ENCODE measurements at places on chromosomes 3 and 15.
A peak's percentile ranks its signal among the peaks of the same experiment; 100 is the strongest.

DNA sequence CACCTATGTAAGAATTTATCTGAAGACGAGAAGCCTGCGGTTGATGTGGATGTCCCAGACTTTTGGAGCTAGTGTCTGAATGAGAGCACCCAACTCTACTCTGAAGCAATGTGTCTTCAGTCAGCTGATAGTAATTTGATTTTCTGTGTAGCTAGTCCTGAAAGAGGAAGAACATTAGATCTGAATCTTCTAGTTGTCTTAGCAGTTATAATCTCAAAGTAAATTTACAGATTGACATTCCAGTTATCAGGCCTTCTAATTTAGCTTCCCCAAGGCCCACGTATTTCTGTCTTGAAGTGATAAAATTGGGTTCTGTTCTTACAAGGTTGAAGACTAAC lies 1.5 kb downstream of the TCAIM start:
- DNase-seq, result no peak

- no peak for DNase-seq
Measured at GRCh38 chr3:101996832-101997231, 147.5 kb downstream of the NFKBIZ start.

DNA sequence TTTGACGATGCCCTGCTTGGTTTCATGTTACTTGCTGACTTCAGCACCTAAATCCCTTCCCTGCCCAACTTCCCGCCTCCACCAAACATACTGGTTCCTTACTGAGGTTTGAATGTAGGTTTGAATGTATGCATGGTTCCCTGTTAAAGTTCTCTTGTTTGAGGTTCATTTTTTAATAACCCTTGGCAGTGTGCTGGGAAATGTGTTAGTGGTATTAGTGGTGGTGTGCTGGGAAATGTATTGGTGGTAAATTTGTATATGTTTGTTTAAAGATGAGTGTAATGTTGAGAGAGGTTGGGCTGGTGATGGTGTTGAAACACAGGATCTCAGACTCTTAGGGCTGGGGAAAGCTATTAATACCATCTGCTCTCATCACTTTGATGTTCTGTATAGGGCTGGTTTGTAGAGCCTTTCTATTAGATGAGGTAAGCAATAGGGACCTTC lies 392.7 kb downstream of the PTPRG start:
- no peak for DNase-seq

DNA sequence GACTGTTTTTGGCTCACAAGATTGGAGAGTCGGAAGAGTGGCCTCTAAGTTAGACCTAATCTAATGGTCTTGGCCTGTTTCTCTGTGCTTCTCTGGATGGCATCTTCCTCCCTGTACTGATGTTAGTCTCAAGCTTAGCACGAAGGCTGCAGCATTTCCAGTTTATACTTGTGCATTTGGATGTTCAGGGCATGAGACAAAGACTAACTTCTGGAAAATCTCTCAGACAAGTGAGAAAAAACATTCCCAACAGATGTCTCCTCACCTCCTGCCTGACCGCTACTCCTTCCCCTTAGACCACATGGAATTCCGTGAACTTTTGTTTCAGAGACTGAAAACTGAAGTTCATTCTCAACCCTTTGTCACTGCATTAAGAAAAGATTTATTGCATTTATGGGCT lies 410.8 kb upstream of the MCTP2 start:
- DNase-seq, result no peak

DNA sequence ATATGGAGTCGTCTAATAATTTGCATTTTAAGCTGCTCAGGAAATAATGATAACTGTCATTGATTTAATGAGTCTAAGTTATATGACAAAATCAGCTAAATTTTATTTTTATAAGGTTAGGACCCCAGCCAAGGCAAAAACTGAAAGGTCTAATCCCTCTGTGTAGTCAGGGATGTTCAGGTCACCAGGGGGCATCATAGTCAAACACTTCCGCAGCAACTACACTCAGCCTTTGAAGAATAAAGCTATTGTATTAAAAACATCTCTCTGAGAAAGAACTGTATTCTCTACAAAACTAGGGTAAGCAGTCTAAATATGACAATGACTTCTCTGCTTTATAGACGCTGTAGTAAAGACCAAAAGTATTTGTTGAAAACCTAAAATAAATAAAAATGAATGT lies 15.0 kb downstream of the INTS14 start:
- DNase-seq, result peak; percentile 35

GRCh38 chr3:41507336-41508062 lies 308.2 kb downstream of the CTNNB1 start:
- no peak for DNase-seq

GRCh38 chr15:68816795-68817303 lies 3.8 kb downstream of the ANP32A start:
- DNase-seq, result no peak

DNA sequence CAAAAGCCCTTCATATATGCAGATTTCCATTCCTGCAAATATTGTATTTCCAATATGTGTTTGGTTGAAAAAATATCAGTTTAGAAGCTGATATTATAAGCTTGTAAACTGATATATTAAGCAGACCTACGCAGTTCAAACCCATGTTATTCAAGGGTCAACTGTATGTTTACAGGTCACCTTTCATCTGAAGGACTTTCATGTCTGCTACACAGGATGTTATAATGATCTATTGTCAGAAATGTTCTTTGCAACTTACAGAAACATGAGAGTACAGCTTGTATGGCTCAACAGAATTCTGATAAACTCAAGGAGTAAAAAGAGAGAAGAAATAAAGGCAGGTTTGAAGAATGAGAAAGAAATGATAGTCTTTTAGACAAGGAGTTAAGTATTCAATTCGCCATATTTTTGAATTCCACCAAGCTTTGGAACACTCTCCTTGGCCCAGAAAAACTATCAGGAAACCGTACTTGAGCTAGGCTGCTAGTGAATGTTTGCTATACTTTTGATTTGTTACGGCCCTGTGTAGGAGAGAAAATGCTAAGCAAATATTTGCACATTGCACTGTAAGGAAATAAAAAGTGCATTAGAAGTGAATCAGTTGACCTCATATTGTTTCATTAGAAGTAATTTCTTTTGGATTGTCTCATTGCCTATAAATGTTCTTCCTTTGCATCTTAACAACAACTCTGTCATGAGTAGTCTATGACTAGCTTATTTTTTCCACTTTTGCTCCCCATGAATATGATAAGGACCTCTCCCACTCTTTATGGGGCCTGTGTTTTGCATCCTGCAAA lies 81.2 kb downstream of the NEK11 start:
- no peak for DNase-seq

DNA sequence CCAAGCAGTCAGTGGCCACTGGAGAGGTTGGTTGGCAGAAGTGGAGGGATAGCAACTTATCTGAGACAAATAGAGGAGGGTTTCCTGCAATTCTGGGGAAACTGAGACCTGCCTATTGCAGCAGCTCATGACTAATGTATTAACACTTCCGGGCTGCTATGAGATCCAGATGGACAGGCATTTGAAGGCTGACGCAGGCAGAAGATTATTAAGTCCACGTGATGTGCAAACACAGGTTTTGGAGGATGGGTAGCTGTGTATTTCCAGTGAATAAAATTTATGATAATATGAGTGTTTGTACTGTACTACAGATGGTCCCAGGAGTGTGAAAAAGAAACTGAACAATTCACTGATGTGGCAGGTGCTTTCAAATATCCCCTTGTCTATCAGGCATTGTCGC lies 28.5 kb upstream of the CFAP161 start:
- no peak for DNase-seq

Data from glutamatergic neuron (in vitro differentiated cells).